Nucleus accumbens (tissue), 56 donors: ENCODE measurements at places on chromosomes 5 and 9.

GRCh38 chr5:56123531-56124243, 109.4 kb downstream of the ANKRD55 start:
- DNase-seq, result no peak

DNA sequence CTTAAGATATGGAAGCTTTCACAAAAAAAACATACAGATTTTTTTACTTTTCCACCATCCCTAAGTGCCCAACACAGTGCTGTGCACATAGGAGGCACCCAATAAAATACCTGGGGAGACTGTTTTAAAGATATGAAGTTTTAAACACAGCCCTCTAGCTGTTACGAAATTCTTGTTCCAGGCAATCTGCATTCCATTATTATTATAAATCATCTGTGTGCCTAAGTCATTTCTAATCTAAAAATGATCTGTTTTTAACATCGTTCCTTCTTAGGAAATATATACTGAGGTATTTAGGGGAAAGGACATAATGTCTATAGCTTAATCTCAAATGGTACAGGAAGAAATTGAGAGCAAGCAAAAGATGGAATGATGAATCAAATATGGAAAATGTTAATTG, 32.7 kb upstream of the ISCA1 start:
- no peak for DNase-seq

GRCh38 chr5:11684607-11685006, 219.6 kb downstream of the CTNND2 start:
- no peak for DNase-seq

- DNase-seq, result no peak
Observed at GRCh38 chr9:136947028-136947891, 2.2 kb downstream of the C8G start.

DNA sequence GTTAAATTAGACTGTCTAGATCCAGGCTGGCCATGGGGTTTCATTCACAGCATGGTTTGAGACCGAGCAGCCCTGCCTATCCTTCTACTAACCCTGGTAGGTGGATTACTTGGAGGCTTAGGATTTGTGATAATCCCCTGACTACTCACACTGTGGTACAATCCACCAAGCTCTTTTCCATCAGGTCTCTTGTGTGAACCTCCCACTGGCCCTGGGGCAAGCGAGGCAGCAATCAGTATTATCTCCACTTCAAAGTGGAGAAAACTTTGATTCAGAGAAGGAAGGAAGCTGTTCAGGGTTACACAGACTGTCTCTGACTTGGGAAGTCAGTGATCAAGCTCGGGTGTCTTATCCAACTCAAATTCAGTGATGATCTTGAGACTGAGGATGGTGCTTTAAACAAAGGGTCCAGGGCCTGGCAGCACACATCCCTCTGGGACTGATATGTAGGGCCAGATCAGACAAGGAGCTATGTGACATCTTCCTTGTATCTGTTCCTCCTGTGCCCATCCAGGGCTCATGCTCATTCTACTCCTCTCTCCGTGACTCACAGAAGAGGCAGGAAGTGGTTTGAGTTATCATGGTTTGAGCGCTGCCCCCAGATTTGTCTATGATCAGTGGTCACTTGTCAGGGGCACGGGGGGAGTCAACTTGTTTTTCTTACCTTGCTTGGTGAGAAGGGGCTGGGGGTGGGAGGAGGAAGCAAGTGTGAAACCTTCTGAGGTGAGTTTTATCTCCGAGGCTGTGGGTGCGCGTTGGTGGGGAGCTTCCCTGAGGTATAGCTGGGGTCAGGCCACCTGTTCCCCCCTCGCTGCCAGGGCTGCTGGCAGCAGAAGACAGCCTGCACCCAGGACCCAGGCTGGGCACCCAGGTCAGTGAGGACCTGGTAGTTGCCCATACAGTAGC, 48.6 kb downstream of the RGS3 start:
- no peak for DNase-seq

DNA sequence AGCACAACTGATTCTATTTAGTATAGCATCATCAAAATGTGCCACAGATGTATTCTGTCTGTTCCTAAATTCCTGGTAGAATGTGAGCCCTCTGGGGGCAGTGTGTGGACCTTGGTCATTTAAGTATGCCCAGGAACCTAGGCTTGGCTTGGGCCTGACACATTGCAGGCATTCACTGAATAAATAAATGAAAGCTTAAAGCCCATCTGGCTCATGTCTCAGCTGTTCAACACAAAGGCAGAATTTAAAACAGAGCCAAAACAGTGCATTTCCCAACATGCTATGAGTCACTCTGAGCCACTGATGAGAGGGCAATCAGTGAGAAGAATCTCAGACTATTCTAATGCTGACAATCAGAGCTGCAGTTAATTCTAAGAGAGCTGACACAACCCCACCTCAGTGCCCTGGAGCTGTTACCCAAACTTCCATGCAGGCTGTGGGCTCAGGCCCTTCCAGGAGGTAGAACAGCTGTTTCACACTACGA, 8.1 kb downstream of the FAM193B start:
- no peak for DNase-seq

- DNase-seq, result no peak
Observed at GRCh38 chr5:38576442-38576841, 20.0 kb upstream of the LIFR start.

DNA sequence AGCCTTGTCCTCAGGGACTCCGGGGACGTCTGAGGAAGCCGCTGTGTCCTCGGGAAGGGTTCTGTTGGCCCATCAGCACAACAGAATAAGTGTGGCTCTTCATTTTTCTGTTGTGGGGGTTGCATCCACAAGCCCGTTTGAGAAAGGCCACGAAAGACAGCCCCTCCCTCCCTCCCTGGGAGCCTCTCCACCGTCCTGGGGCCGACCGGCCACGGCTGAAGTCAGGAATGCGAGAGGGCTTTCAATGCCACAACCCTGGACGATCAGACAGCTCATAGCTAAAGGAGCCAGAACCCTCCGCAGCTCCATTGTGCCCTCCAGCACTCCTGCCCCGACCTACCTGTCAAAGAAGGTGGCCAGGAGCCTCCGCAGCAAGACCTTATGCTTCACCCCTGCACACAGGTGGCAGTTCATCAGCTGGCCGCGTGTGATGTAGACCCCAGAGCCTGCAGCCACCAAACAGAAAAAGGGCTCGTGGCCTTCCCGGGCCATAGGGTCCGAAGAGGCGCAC, 52.4 kb upstream of the UBAC1 start:
- no peak for DNase-seq

DNA sequence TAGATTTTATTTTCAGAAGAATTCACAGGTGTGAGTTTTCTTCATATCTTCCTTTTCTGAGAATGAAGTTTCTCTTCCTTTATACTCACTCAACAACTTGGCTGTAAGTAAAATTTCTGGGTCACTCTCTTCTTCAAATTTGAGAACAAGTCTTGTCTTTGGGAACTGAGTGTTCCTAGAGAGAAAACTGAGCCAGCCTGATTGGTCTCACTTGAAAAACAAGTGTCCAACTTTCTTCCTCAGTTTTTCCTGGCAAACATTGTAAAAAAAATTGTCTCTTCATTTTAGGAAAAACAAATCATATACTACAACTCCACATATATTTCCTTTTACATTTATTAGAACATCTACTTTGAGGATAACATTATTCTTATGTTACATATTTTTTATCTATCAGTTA, 156.1 kb upstream of the GHR start:
- no peak for DNase-seq

DNA sequence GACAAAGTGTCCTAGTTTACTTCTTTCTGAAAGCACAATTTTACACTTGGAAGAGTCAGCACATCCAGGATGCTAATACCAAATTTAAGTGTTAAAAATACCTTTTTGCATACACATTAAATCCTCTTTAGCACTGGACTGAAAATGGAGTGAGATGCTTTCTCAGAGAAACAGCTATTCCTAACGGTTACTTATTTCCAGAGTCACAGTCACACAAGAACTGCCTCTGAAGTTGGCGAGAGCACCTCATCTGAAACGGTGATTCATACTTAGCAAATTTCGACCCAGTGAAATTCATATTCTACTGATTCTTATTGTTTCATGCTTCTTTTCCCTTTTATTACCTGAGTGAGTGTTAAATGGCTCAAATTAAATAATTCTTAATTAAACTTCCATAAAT, 12.2 kb downstream of the CDH18 start:
- DNase-seq, result no peak

DNA sequence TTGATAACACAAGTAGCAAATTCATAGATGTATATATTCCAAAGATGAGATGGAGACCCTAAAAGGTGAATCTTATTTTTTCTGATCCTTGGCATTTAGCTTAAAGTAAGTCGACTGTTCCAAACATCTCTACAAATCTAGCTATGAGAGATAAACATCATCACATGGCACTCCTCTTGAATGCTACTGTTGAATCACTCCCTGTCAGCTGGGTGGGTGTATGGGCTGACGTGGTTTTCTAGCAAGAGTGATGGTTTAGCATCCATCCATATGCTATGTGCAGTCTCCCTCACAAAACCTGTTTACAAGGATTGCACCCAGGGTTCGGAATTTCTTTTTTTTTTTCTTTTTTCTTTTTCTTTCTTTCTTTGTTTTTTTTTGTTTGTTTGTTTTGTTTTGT, 13.8 kb downstream of the ACO1 start:
- no peak for DNase-seq

GRCh38 chr9:109717342-109717741, 62.7 kb upstream of the PALM2AKAP2 start:
- DNase-seq, result no peak

DNA sequence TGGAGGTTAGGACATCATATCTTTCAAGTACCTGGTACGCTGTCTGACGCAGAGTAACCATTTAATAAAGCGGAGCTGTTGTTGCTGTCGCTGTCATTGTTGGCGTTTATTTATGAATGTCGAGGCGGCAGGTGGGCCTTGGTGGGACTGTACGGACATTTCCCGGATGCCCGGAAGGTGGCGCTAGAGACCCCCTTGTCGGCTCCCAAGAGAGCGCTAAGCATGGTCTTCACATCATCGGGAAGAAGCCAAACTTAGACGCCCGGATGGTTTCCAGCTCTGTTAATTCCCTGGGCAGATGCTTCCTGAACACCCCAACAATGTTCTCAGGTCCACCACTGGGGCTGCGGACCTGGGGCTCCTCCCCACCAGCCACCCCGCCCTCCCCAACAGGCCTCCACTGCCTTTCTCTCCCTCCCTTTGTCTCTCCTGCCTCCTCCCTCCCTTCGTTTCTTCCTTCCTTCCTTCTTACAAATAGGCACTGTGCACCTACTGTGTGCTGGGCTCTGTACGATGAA, 54.1 kb downstream of the DUSP1 start:
- DNase-seq, result peak; percentile 60

DNA sequence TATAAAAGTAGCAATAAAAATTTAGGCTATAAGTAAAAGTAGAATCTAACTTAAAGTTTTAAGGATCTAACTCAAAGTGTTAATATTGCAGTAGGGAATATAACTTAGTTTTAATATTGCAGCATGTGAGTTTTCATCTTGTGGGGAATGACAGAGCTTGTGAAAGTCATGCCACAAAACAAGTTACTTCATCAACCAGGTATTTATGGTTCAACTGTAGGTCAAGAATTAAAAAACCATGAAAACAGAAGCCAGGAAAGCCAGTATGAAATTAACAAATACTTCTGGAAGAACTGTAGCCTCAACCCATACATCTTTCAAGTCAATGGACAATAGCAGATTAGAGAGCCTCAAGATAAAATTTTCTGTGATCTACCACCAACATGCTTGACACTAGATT, 19.0 kb downstream of the HMGCS1 start:
- DNase-seq, result no peak

GRCh38 chr9:123359546-123359945, 3.5 kb downstream of the CRB2 start:
- no peak for DNase-seq

DNA sequence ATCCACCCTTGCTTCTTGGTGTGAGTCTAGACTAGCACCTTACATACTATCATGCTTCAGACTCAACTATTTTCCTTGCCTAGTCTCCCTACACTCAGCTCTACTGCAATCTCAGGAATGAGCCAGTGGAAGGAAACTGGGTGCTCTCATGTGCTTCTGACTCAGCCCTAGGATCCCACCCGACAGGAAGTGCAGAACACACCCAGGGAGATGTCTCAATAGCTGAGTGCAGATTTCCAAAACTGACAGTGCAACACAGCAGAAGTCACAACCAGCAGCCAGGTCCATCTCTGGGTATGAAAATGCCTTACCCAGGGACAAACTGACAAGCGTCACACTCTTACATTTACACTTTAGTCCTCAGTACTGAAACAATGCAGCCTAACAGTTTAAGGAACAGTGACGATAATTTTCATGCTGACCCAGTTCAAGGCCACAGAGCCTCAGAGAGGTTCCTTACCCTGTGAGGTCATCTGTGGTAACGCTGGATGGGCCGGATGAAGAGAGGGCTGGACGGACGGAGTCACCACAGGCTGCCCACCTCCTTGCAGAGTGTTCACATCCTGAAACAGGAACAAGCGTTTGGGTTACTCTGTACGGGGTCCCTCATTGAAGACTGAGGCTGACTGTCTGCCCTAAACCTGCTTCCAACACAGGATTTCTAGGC, 33.0 kb downstream of the FKBP15 start:
- no peak for DNase-seq

DNA sequence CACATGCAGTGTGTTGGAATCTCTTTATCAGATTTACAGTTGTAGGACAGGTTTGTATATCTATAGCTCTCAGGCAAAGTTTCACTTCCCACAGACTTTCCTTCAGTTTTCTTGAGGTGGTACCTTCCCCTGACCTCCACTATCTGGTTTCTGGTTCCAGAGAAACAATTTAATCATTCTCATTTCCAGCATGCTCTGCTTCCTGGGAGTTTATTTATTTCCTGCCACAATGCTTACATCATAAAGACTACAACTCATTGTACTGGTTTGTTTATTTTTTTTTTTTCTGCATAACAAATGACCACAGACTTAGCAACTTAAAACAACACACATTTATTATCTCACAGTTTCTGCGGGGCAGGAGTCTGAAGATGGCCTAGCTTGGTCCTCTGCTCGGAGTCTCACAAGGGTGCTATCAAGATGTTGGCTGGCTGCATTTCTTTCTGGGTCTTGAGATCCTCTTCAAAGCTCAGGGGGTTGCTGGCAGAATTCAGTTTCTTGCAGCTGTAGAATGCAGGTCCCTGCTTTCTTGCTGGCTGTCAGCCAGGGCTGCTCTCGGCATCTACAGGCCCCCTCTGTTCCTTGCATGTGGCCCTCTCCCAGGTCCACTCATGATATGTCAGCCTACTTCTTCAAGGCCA, 247.7 kb downstream of the ENC1 start:
- DNase-seq, result no peak

GRCh38 chr9:31597977-31598376, 786.5 kb upstream of the ACO1 start:
- DNase-seq, result no peak

- no peak for DNase-seq
Observed at GRCh38 chr9:109767404-109767803, 12.6 kb upstream of the PALM2AKAP2 start.

DNA sequence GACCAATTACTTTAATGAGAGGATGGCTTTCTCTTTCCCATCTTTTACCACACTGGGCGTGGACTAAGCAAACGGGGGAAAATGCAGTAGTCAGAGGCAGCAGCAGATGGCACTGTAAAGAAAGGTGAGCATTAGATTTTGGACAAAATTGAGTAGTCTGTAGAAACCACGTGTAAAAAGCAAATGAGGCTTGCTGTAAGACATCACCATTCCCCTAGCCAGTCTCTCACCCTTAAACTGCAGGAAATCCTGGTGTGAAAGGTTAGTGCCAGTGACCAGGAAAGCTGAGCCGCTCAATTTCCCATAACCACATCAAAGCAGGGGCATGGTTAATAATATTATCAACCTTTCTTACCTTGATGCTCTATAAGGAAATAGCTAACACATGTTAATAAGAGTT, 31.8 kb downstream of the SPATA31C2 start:
- no peak for DNase-seq

- no peak for DNase-seq
Observed at GRCh38 chr5:166127766-166128570, 2163.5 kb upstream of the WWC1 start.

GRCh38 chr5:33753704-33754103, 138.1 kb downstream of the ADAMTS12 start:
- DNase-seq, result no peak
